ENCODE measurements at places on chromosomes 7 and 10.

DNA sequence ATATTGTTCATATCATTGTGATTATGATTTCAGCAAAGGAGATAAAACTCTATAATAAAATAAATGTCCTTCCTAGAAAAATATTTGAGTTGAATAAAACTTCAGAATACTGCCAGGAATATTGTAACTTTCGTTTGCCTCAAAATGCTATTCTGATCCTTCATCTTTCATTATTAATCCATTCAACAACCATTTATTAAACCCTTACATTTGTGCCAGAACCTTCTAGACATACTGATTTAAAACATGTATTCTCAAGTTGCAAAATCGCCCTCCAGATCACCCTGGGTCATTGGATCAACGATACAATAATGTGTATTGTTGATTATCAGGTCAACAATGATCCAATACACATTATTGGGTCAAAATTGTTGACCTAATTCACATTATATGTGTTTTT, 759.8 kb downstream of the CNTNAP2 start:
- DNase-seq, result no peak

DNA sequence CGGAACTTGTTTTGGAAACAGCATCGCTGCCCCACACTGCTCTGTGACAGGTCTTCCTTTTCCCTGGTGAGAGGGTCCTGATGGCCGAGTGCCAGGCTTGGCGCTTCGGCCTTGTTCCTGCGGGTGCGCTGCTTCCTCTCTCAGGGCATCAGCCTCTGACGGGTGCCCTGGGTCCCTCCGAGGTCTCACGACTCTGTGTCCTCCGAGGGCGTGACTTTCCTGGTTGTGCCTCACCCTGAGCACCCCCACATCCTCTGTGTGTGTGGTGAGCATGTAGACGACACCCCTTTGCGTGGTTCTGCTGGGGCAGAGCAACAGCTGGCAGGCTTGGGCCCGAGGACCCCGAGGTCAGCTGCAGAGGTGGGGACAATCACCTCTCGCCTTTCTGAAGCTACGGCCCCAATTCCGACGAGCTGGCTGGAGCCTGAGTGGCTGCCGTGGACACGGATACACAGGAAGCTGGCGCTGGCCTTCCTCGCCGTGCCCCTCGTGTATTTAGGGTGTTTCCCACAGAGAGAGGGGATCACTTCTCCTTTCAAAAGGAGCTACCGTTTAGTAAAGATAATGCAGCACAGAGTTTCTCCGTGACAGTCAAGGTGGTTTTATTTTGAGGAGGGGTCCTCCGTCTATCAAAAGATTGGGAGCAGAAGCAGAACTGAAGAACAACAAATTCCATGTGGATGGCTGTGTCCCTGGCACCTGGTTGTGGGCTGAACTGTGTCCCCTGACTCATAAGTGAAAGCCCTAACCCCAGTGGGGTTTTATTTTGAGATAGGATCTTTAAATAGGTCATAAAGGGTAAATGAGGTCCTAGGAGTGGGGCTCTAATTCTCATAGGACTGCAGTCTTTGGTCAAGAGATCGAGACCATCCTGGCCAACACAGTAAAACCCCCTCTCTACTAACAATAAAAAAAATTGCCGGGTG, 36.2 kb upstream of the PITRM1 start:
- no peak for DNase-seq

GRCh38 chr10:50927522-50928189, 42.2 kb upstream of the A1CF start:
- DNase-seq, result no peak

- DNase-seq, result no peak
Observed at GRCh38 chr7:157138101-157138423, 664 bp upstream of the UBE3C start.

DNA sequence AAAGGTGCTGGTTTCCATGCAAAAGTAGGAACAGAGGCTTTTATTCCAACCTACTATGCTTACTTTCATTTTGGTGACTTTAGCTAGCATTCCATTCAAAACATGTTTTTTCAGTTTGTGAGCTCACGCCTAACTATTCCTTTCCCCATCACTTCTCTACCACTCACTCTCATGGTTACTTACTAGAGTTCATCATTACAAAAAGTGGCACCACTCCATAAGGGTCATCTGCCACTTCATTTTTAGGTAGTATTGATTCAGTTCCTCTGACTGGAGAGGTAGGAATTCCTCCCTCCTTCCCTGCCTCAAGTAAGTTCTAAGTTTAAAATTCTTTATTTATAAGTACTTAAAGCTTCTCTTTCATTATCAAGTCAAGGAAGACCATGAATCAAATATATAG, 543.1 kb downstream of the HTR7 start:
- DNase-seq, result no peak

DNA sequence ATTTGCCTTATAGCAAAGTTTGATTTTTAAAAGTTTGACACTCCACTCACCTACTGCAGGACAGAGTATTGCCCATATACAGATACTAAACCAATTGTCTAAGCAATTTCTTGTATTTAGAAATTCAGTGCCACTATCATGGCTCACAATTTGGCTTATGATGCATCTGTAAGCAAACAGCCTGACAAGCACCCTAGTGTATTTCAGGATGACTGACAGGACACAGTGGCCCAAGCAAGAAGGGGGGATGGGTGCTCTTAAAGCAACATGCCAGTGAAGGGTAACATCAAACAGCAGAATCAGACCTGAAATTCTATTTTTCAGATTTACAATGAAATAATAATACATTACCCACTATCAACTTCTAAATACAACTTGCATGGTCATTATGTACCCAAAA, 30.5 kb downstream of the CTNNA3 start:
- DNase-seq, result no peak

GRCh38 chr10:37707829-37708578, 149.4 kb downstream of the ZNF248 start:
- no peak for DNase-seq

DNA sequence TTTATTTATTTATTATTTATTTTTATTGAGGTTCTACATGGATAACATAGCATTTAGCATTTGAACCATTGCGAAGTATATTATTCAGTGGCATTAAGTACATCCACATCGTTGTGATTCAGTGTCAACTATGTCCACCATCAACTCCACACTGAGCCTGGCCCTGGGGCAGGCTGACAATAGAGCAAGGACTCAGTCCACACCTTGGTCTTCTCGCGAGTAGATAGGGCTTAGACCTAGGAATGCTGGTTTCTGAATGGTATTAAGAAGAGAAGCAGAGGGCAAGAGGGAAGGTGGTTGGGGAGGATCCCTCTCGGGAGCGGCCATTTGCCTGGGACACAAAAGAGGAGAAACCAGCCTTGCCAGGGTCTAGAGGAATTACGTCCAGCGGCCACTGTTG, 599.2 kb upstream of the MGMT start:
- no peak for DNase-seq

DNA sequence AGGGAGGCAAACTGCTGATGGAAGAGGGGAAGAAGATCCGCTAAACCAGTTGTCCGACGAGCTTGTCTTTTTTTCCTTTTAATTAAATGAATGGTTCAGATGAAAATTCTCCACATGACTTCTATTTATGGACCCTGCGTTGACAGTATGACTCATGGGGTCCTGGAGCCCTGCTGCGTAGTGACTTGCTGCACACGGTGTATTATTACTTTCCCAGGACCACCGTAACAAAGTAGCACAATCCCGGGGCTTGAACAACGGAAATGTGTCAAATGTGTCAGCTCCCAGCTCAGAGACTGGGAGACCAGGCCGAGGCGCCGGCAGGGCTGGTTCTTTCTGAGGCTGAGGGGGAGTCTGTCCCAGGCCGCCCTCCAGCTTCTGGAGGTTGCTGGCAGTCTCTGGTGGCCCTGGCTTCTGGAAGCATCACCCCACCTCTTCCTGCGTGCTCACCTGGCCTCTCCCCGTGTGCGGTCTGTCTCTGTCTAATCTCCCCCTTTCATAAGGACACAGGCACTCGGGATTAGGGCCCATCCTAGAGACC, 33.8 kb upstream of the MNX1 start:
- no peak for DNase-seq

DNA sequence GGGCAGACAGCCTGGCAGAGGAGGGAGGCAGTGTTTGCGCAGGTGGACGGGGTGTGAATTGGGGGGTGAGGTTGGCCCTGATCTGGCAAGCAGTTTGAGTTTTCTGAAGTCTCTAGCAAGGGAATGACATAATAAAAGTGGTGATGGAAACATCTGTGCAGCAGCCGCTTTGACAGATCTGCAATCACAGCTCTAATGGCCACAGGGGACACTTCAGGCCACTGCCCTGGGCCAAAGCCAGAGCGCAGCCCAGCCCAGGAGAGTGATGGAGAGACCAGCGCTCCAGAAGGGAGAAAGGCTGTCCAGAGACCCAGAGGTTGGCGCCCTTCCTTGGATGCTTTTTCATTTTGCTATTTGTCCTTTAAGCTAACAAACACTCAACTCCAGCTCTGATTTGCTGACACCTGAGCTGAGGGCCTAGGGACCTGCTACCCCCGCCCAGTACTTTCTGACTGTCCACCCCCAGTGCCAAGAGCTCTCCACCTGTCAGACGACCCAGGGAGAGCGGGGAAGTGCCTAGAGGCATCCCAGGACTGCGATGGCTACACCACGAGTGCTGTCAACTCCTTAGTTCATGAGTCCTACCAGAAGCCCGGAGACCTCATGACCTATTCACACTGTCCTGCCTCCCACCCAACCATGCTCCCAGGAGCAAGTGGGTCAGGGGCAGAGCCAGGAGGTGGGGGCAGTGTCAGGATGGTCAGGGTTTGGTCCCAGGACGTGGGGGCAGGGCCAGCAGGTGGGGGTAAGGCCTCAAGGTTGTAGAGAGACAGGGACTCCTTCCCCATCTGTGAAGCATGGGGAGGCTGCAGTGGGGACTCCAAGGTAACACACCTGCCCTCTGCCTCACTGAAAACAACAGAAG, 112.6 kb downstream of the PRKAG2 start:
- no peak for DNase-seq

DNA sequence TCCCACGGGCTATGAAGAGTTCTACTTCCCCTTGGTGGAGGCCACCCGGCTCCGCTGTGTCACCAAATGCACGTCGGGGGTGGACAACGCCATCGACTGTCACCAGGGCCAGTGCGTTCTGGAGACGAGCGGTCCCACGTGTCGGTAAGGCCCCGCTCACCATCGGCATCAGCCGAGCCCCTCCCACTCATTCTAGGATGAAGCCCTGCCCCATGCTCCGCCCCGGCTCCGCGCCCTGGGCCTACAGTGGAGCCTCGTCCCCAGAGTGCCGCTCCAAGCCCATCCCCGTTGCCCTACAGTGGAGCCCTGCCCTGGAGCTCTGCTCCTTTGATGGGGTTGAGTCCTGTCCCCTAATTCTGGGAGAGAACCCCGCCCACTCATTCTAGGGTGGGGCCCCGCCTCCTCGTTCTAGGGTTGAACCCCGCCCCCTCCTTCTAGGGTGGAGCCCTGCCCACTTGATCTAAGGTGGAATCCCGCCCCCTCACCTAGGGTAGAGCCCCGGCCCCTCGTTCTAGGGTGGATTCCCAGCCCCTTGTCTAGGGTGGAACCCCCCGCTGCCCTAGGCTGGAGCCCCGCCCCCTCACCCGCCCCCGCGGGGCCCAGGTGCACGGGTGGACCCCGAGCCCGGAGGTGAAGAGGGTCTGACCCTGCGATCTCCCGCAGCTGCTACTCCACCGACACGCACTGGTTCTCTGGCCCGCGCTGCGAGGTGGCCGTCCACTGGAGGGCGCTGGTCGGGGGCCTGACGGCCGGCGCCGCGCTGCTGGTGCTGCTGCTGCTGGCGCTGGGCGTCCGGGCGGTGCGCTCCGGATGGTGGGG, 3.4 kb upstream of the MUC12 start:
- DNase-seq, result no peak

GRCh38 chr10:96622013-96622787, 35.4 kb upstream of the TM9SF3 start:
- no peak for DNase-seq

- DNase-seq, result no peak
Observed at GRCh38 chr7:70512761-70513160, 619.2 kb upstream of the GALNT17 start.

DNA sequence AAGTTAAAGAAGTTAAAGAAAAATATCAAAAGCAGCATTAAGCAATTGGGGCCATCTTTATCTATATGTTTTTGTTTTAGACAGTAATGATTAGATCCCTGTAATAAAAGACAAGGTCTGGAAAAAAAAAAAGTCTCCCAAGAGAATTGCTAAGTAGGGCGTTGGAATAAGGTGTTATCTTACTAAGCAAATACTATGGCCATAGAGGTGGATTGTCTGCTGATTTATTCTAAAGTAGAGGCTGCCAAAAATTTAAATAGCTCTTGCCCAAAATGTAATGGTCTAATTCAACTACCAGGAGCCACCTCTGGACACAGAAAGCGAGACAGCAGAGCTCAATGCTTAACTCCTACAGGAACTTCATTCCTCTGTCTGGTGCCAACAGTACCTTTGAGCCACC, 71.6 kb downstream of the HERPUD2 start:
- DNase-seq, result no peak

GRCh38 chr10:65123120-65123519, 1601.9 kb downstream of the REEP3 start:
- DNase-seq, result no peak

- no peak for DNase-seq
Observed at GRCh38 chr10:49344840-49345239, 45.9 kb downstream of the C10orf71 start.

- DNase-seq, result no peak
Observed at GRCh38 chr10:96765406-96766240, 45.3 kb upstream of the PIK3AP1 start.

DNA sequence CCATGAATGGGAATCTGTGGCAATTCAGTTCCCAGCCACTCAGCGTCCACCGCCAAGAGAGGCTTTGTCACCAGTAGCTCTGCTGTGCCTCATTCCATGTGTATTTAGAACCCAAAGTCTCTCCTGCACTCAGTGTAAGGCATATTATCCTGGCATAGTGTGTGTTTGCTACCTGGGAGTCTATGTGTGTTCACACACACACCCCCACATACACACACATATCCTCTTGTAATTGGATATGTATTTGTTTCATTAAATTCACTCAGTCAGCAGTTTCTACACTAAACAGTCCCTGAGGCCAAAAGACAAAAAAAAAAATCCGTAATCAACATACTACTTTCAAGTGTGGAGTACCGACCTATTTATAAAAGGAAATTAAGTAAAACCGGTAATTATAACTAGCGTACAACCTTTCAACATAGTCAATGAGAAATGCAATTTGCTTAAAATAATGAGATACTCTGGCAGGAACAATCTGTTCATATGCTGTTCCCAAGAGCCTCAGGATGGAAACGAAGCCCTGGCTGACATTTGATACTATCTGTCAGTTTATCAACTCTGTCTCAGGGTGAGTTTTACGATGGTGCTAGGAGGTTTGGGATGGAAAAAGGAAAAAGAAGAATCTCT, 425.8 kb upstream of the CELF2 start:
- no peak for DNase-seq

- DNase-seq, result no peak
Observed at GRCh38 chr7:2602406-2603043, 29.3 kb upstream of the TTYH3 start.
